NCI-H1105 (cell line): ENCODE measurements at places on chromosomes 7 and 10.

- DNase-seq, result no peak
Observed at GRCh38 chr10:125079091-125079600, 81.2 kb downstream of the CTBP2 start.

DNA sequence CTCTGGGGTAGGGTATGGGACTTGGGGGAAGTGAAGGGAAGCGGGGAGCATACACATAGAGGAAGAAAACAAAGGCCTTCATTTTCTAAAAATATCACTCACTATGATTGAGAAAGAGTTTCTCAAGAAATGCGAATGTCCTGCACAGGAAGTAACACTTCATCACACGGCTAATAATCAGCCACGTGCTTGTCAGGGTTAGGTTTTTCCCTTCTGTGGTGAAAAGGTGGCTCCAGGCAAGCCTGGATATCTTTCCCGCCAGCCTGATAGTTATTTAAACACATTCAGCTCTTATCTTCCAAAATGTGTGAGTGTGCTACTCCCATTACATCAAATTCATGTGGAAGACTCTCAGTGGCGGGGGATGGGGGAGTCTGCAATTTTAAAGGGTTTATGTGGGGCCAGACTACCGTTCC is 166.4 kb upstream of the ADO start:
- no peak for DNase-seq

DNA sequence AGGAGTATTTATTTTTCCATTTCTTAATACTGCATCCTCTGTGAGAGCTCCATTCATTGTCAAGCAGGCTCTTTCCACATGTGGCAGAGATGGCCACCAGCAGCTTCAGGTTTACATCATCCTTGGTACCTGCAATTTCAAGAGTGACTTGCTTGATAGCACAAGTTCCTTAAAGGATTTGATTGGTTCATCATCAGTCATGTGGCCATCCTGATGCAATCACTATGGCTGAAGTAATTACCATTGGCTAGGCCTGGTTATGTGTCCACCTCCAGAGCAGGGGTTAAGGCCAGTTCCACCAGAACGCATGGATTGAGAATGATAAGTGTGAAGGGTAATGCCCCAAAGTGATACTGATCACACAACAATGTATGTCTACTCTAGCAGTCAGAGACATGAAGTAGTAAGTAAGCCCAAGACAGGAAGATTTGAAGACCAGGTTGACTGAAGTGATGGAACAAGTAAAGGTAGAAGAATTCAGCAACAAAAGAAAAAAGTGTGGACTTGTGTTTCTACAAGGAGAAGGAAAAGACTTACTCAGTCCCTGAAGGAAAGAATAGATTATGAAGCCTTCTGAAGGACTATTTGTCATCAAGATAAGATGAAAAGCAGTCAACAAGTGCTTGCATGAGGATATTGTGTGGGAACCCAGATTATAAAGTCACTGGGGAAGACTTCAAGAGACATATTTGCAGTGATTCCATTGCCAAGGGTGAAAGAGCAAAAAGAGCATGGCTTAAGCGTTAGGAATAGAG is 26.4 kb upstream of the PRKAR2B start:
- DNase-seq, result no peak

GRCh38 chr7:48781752-48782151 is 142.6 kb upstream of the CDC14C start:
- DNase-seq, result no peak

DNA sequence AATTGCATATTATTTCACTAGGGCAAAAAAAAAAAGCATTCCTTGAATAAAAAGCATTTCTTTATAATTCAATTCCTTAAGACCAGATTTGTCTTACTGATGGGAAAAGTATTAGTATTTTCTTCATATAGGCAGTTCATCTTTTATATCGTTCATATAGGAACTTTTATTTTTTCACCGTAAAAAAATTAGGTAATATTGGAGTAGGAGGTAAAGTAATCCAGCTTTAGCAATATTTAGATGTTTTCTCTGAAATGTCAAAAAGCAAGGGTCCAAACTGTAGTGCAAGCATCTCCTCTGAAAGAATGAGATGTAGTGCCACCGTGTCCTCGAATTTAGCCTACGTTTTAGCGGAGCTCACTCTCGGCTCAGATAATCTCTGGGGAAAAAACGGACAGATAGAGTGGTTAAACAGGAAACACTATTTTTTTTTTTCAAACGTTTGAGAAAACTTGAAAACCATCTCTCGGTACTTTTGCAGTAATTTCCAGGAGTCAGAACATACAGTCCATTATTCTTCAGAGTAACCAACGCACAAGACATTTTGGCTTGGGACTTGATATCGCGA is 5.5 kb upstream of the SPAG6 start:
- DNase-seq, result no peak

DNA sequence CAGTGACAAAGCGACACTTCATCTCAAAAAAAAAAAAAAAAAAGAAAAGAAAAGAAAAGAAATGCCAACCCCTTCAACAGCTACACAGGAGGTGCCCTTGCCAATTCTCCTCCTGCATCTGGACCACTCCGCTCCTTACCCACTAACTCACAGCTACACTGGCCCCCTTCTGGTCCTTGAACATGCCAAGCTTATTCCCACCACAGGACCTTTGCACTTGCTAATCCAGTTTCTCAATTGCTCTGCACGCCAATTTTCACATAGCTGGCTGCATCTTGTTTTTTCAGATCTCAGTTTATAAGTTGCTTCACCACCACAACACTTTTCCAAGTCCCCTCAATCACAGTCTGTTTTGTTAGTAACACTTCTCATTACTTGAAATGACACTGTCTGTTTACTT is 5.5 kb downstream of the PDAP1 start:
- DNase-seq, result no peak

DNA sequence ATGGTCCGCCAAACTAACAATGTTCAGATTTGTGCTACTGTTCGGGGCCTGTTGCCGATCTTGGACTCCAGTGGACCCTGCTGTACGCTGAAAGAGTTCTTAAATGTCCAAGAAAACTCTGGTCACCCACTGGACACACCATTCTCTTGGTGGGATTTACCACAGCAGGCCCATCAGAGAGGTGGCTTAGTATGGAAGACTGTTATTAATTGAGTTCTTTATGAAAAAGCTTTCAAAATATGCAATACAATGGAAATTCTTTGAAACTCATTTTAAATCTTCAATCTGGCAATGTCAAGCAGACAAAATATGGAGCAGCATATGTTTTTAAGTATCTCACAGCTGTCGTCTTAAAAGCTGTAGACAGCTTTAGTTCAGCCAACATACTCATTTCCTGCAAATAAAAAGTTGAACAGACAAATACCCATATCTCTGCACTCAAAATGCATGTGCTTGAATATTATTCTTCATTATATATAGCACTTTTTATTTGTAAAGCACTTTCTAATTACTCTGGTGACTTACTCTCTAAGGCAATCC is 37.4 kb upstream of the GRM8 start:
- DNase-seq, result no peak

DNA sequence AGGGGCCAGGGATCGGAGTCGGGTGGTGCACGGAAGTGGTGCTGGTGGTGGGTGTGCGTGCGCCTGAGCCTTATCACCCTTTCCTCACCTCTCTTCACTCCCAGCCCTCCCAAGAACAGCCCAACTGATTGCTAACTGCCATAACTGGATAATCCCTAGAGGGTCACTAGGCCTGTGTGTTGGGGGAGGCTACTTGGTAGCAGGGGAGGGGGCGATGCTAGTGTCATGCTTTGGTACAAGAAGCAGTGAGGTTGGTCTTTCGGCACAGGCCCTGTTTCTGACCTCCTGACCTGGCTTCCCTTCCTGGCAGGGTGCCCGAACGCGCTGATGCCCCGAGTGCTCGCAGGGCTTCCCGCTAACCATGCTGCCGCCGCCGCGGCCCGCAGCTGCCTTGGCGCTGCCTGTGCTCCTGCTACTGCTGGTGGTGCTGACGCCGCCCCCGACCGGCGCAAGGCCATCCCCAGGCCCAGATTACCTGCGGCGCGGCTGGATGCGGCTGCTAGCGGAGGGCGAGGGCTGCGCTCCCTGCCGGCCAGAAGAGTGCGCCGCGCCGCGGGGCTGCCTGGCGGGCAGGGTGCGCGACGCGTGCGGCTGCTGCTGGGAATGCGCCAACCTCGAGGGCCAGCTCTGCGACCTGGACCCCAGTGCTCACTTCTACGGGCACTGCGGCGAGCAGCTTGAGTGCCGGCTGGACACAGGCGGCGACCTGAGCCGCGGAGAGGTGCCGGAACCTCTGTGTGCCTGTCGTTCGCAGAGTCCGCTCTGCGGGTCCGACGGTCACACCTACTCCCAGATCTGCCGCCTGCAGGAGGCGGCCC is 652 bp downstream of the KAZALD1 start:
- DNase-seq, result peak; percentile 32

GRCh38 chr7:118878336-118878735 is 653.8 kb downstream of the ANKRD7 start:
- no peak for DNase-seq

DNA sequence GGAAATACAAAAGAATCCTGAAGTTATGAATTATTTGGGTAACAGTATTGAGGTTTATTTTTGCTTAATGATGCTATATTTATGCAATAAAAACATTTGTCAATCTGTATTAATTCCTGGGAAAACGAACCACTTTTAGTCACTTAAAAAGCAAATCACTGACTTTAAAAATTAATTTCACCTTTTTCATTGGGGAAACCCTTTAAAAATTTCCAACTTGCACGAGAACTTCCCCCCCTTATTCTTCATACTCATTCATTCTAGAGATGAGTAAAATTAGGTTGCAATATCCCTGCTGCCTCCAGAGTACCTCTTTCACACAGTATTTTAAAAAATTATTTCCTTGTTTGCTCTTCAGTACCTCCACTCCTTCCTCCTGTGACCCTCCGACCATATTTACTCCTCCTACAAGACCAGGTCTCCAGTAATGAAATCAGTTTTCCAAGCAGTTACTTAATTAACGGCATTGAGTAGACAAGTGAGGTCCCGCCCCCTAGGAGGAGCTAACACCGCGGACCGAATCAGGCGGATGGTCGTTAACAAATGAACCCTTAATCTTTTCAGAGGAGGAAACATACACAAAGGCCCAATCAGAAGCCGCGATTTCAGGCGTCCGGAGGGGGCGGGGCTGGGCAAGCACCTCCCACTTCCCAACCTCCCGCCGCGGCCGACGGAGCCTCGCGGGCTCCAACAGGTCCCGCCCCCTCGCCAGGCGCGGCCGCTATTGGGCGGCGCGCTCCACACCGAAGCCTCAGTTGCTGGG is 465 bp upstream of the TRIM24 start:
- DNase-seq, result peak; percentile 97

DNA sequence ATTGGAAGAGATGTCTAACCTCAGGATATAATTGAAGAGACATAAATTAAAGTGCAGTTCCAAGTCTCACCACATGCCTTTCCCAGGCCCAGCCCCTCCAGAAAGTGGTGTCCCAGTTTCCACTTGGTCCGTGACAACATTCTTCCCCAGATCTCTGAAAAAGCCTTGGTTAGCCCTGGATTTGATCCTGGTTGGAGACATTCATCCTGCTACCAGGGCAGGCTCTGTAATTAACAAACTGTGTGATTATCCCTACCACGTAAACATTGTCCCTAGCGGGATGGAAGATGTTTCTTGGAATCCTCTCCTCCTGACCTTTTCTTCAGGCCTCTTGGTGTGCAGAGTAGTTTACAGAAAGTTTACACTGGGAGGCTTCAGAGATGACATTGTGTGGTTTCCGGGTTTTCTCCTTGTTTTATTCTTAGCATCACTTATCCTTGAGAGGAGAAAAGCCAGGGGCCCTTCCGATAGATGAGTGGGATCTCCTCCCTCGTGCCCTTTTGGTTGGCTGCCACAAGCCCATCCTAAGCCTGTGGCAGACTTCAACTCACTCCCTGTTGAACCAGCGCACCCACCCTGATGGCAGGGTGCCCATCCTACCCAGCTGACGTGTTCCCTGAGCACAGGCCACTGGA is 83.8 kb downstream of the COL13A1 start:
- no peak for DNase-seq

GRCh38 chr10:33965795-33966581 is 631.5 kb upstream of the NRP1 start:
- no peak for DNase-seq

DNA sequence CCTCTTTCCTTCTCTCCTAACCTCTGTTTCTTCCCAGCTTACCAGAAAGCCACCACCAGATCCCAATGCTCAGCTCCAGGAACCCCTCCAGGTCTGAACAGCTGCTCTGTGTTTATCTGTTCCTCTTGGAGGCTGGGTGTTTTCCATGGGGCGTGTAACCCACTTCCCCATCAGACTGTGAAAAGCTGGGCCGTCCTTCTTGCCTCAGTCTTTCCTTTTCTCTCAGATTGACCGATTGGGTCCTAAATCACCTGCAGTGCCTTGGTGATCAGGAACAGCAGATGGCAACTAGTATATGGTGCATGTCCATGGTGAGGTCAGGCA is 4.8 kb downstream of the SH3PXD2A start:
- DNase-seq, result no peak

- no peak for DNase-seq
Observed at GRCh38 chr10:19730167-19730906, 85.9 kb upstream of the PLXDC2 start.

DNA sequence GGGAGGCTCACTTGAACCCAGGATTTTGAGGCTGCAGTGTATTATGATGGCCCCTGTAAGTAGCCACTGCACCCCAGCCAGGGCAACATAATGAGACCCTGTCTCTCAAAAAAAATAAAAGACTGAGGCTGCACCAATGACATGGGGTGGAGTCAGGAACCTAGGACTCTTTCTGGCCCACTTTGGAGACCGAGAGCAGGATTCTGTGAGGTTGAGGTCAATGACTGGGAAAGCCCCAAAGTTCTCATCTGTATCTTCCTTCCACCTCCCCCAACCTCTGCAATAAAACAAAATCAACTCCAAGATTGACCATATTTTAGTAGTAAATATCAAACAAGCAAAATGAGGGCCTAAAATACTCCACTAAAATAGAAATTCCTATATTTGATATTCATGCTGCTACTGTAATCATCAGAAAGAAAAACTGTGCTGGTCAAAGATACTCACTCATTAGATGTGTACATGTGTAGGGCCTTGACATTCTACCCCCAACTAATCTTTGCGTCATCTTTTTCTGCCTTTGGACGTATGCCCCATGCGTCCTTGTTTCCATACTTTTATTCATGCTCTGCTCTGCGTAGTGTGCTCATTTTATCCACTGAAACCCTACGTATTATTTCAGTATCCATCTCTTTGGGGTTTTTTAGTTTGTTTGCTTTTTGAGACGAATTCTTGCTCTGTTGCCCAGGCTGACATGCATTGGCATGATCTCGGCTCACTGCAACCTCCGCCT is 23.8 kb downstream of the WBP1L start:
- no peak for DNase-seq

DNA sequence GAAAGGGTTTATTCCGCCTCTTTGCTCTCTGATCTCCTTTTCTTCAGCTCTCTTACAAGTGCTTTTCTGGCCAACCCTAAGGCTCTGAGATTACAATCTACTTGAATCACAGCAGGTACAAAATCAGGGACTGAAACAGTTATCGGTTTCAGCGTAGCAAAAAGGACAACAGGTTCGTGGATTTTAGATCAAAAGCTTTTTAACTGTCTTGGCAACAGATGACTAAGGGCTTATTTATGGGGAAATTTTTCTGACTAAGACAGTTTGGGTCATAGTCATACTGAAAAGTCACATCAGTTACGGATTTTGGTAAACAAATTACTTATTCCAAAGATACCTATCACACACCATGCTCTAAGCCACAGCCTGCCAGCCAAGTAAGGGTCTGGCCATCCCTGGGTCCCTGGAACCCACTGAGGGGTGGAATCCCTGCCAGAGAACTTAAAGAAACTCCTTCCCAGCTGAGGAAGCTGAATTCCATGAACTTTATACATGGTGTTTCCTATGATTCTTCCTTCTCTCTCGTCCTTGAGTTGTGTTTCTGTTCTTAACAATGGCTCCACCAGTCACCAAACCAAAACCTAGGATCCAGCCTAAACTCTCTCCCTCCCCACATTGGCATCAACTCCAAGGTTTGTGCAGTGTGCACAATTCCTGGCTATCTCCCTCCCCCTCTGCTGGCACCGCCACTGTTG is 169.3 kb downstream of the FAM107B start:
- DNase-seq, result no peak

GRCh38 chr7:43890468-43890867 is 15.9 kb downstream of the URGCP start:
- DNase-seq, result no peak
